ENCODE measurements at places on chromosomes 11 and 22.

- DNase-seq, result peak; percentile 68
Observed at GRCh38 chr11:22624742-22625447, 728 bp downstream of the FANCF start.

- peak; percentile 70 for DNase-seq
Observed at GRCh38 chr11:11621573-11622339, at the start of gene GALNT18. Gene GALNT18, minus strand, starts transcription at chr11:11622005.

DNA sequence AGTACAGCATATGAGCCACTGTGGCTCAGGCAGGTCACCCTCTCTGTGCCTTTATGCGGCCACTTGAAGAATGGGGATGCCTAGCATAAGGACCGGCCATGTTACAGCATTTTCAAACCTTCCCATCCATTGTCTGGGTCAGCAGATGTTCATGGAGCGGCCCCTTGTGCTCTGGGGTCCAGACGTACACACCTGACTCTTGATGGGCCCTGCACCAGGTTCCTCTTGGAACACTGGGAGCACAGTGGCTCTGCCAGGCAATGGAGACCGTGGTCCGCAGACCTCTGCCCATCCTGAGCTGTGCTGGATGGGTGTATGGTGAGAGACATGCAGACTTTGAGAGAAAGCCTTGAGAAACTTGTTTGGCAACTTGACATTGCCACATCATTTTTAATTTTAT lies 9.8 kb downstream of the PRDM11 start:
- no peak for DNase-seq

GRCh38 chr11:96207459-96208449 lies 135.2 kb downstream of the MAML2 start:
- DNase-seq, result no peak

DNA sequence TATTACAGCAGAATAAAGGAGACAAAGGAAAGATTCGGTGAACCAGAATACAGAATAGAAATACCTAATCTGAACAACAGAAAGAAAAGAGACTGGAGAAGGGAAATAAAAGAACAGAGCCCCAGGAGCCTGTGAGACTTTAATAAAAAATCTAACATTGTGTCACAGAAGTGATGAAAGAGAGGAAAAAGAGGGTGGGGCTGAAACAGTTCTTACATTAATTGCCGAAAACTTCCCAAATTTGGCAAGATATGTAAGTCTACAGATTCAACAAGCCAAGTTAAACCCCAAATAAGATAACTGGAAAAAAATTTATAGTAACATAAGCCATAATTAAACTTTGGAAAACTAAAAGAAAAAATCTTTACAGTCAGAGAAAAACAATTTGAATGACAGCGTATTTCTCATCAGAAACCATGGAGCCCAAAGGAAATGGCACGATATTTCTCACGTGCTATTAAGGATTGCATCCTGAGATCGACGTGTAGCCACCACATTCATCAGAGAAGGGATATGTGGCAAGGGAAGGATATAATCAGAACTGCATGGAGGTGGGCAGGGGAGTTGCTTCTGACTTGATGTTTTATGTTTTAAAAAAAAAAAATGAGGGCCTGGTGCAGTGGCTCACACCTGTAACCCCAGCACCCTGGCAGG lies 73.9 kb downstream of the SGSM3 start:
- no peak for DNase-seq

DNA sequence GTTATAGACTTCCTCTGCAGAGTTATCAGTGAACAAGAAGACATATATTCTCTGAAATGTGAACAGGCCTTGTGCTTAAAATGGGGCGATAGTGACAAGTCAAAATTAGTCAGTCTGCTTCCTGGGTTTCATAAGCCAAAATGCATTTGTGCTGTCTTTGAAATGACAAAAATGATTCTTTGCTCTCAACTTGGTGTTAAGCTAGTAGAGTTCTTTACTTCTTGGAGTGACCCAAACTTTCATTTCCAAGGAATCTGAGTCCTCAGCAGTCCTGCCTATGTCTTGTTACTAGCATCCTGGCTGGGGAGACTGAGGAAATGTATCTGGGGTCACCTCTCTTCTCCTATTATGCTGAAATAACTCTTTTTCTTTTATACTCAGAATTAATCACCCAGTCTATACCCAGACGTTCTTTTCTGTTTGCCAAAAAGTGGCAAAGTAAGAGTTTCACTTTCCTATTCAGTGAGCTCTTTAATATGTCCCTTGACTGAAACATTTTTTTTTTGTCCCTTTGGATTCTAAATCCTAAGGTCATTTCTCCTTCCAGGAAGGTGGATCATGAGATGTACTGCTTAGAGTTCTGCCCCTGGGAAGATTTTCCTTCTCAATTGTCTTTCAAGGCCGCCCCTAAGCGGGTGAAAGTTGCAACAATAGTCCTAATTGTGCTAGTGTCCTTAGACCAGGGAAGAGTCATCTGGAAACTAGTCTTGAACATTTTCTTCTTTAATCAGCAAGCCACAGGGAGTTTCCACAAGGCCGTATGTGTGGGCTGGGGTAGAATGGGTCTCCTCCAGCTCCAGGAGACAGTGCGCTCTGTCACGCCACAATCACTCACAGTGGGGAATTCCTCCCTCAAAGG lies 53.0 kb upstream of the RDX start:
- peak; percentile 76 for DNase-seq

DNA sequence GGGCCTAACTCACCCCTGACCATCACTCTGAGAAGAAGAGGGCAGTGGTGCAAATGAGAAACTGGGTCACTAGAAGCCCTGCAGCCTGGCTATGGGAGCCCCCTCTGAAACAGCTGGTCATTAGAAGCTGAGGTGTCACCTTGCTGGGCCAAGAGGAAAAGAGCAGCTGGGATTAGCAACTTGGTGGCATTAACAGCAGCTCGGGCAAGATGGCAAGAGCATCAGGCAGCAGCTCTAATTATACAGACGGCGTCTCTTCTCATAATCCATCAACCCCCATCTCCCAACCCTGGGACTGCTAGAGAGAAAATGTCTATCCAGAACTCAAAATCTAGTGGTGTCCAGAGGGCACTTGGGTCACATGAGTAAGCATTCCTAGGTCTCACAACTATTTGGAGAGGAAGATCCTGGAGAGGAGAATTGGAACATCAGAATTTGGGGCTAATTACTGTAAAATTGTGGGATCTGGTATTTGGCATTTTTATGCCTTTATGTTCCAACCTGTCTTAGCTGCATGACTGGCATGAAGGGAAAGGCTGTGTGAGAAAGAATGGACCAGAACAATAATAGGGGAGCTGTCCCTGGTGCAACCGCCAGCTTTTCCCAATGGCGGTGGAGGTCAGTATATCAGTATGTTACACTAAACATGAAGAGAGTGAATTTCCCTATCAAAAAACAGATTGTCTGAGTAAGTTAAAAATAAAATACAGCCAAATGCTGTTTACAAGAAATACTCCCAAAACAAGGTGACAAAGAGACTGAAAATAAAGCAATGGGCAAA lies 7.6 kb upstream of the LMO1 start:
- no peak for DNase-seq

GRCh38 chr11:85652786-85653447 lies 5.2 kb downstream of the TMEM126A start:
- no peak for DNase-seq

DNA sequence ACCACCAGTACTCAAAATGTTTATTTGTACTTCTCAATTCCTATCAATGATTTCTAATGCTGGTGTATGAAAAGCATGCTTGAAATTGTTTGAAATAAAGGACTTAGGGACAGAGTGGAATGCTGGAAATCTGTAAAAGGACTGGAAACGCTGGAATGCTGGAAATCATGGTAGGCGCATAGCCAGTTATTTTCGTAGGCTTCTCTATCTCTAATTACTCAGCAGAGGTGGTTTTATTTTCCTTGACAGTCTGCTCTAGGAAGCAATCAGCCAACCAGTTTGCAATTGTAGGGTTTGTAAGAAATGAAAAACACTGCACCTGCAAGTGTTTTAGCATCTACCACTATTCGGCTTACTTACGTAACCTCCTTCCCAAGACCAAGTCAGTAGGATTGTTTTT lies 788 bp downstream of the LIN7C start:
- no peak for DNase-seq

All from stimulated activated CD4-positive, alpha-beta T cell treated with anti-CD3 and anti-CD28 coated beads, Interleukin-2, amount 100 ng/mL, for 24 hours (primary cell).